ENCODE measurements at places on chromosomes 5 and 9. TPM values are rescaled to one million over a fixed set of nuclear protein-coding genes. Genes with fewer than 3 reads are reported as not detected.

PPP3R2 gene
- not detected for total RNA-seq

MRPS2 gene
- total RNA-seq: 82.9 TPM

GRIN3A gene
- not detected for total RNA-seq

TAF11L5 gene
- not detected for total RNA-seq

ACOT12 gene
- total RNA-seq: not detected

ORM2 gene
- not detected for total RNA-seq

DNAJA1 gene
- total RNA-seq: 278 TPM

OR1J2 gene
- not detected for total RNA-seq

SAXO1 gene
- total RNA-seq: not detected

MARCOL gene
- not detected for total RNA-seq

NUTM2F gene
- not detected for total RNA-seq

FRMD3 gene
- total RNA-seq: 4.9 TPM

GAPT gene
- total RNA-seq: not detected

TMEM215 gene
- not detected for total RNA-seq

TOPORS gene
- 18.7 TPM for total RNA-seq

FOXD4 gene
- 0.34 TPM for total RNA-seq

IFNA21 gene
- not detected for total RNA-seq

C9orf153 gene
- total RNA-seq: 0.14 TPM

ZNF462 gene
- 3.6 TPM for total RNA-seq

CD74 gene
- not detected for total RNA-seq

PCDHGA5 gene
- total RNA-seq: 0.18 TPM

TRPM6 gene
- 1.4 TPM for total RNA-seq

IFNK gene
- not detected for total RNA-seq

GRIA1 gene
- not detected for total RNA-seq

STK32A gene
- 0.23 TPM for total RNA-seq

CAMSAP1 gene
- 19.7 TPM for total RNA-seq

PCDHB2 gene
- 4.5 TPM for total RNA-seq

TXNDC8 gene
- total RNA-seq: not detected

PCDHAC1 gene
- total RNA-seq: 2.1 TPM

PCDHGA11 gene
- total RNA-seq: not detected

ST8SIA4 gene
- total RNA-seq: 0.22 TPM

ISL1 gene
- total RNA-seq: not detected

PCDHA1 gene
- total RNA-seq: 0.48 TPM

GLRA1 gene
- total RNA-seq: not detected

GKAP1 gene
- 5.8 TPM for total RNA-seq

KCNV2 gene
- not detected for total RNA-seq

GRXCR2 gene
- total RNA-seq: not detected

Measured in A549 treated with ZK216348 at 1 μM for 4 hours (cell line).